ENCODE measurements at places on chromosomes 12 and 14. TPM values are rescaled to one million over a fixed set of nuclear protein-coding genes. Genes with fewer than 3 reads are reported as not detected.

Gene IFT81
- total RNA-seq = 10.6 TPM

Gene NTF3
- not detected for total RNA-seq

Gene TAS2R8
- total RNA-seq = 0.09 TPM

Gene GOLGA3
- 91.4 TPM for total RNA-seq

Gene CEBPE
- total RNA-seq = not detected

Gene ASCL1
- not detected for total RNA-seq

Gene STAC3
- total RNA-seq = 0.19 TPM

Gene SAMD15
- total RNA-seq = 0.94 TPM

Gene POTEM
- total RNA-seq = not detected

Gene CGRRF1
- 8.1 TPM for total RNA-seq

Gene OASL
- 0.36 TPM for total RNA-seq

Gene ANO4
- total RNA-seq = 0.94 TPM

Gene MYL6B
- total RNA-seq = 94.6 TPM

Gene SIX1
- total RNA-seq = 0.27 TPM

Gene ASB2
- total RNA-seq = not detected

Gene ATF7IP
- 26.4 TPM for total RNA-seq

Gene ENDOU
- total RNA-seq = not detected

Gene CLSTN3
- 14.3 TPM for total RNA-seq

Gene CELA1
- total RNA-seq = not detected

Gene KRT71
- total RNA-seq = not detected

Gene NUMB
- 39.6 TPM for total RNA-seq

Gene TMED8
- total RNA-seq = 8.6 TPM

Gene GLS2
- under 0.01 TPM for total RNA-seq

Gene OR4M1
- not detected for total RNA-seq

Gene KRT6A
- 0.56 TPM for total RNA-seq

Gene ETFBKMT
- 2.0 TPM for total RNA-seq

Gene PTGR2
- total RNA-seq = 4.2 TPM

Gene PRIMA1
- total RNA-seq = not detected
